Testis (tissue), 5 donors: ENCODE measurements at places on chromosomes 1 and 21. TPM values are rescaled to one million over a fixed set of nuclear protein-coding genes. Genes with fewer than 3 reads are reported as not detected.

The SEMA4A gene
- total RNA-seq: 8.0 TPM

The KRTAP7-1 gene
- total RNA-seq: 1.5 TPM

The PDPN gene
- 8.7 TPM for total RNA-seq

The SPRR2G gene
- total RNA-seq: not detected

DNA sequence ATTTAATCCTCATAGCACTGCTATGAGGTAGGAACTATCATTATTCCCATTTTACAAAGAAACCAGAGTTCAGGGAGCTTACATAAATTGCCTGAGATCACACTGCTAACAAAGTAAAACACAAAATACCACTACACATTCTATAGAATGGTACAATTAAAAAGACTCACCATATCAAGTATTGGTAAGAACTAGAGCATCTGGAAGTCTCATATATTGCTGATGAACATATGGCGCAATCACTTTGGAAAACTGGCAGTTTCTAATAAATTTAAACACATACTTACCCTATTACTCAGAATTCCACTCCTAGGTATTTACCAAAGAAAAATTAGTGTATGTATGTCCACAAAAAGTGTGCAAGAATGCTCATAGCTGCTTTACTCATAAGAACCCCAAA is 261.5 kb downstream of the RRAGC start:
- no peak for DNase-seq
- H3K4me1 ChIP-seq: no peaks in the 10 kb centered on the region
- no peaks in the 10 kb centered on the region for H3K36me3 ChIP-seq
- no peak overlapping the region for H3K27ac ChIP-seq
- H3K27me3 ChIP-seq: no peaks in the 10 kb centered on the region

GRCh38 chr1:225480825-225481434 is 53.1 kb upstream of the LBR start:
- no peaks in the 10 kb centered on the region for H3K36me3 ChIP-seq
- no peak overlapping the region for H3K4me3 ChIP-seq
- H3K27me3 ChIP-seq: no peaks in the 10 kb centered on the region

- no peak overlapping the region for H3K27ac ChIP-seq
- H3K4me1 ChIP-seq: no peaks in the 10 kb centered on the region
- H3K4me3 ChIP-seq: no peak overlapping the region
Measured at GRCh38 chr1:47677241-47677940, 239.5 kb downstream of the FOXD2 start.

DNA sequence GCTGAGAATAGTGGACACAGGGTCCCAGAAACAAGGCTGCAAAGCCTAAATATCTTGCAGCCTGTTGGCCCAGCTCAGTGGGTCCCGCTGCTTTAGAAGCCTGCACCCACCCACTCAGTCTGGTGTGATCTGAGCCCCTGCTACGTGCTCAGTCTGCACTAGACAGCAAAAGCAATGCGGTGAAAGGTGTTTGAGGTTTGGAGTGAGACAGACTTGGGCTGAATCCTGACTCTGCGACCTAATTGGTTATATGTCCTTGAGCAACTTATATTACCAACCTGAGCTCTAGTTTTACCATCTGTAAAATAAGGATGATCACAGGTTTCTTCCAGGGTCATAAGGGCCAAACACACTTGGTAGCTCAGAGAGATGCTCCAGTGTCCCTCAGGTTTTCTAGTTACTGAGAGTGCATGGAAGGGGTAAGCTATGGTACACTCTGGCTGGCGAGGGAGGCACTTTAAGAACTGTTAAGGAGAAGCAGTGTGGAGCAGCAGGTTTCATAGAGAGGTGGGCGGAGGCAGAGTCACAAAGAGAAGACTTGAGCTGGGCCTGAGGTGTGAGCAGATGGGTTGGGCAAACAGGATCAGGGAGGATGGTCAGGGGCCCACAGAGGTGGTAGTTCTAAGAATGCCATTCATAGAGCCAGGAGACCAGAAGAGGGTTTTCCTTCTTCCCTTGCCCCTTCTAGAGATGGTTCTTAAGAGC is 10.1 kb downstream of the TMEM200B start:
- H3K36me3 ChIP-seq: no peaks in the 10 kb centered on the region
- no peak overlapping the region for H3K27ac ChIP-seq
- no peak for DNase-seq

GRCh38 chr1:60035921-60036320 is 37.6 kb downstream of the C1orf87 start:
- H3K4me1 ChIP-seq: no peaks in the 10 kb centered on the region
- no peaks in the 10 kb centered on the region for H3K27me3 ChIP-seq
- no peak overlapping the region for H3K27ac ChIP-seq
- H3K4me3 ChIP-seq: no peak overlapping the region
- H3K36me3 ChIP-seq: no peaks in the 10 kb centered on the region
- DNase-seq: no peak

DNA sequence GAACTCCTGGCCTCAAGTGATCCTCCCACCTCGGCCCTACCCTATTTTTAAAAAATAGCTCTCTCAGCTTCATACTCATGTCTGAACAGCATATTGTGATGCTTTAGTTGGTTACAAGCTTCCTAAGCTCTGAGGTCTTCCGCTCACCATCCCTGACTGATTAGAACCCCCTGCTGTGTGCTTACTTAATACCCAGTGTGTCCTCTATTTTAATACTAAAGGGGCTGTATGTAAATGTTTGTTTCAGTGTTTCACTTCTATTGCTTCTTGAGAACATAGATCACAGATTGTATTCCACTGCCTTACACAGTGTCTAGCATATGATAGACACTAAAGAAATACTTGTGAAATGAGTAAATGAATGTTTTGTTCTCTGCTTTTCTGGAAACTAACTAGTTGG is 29.8 kb downstream of the ZYG11B start:
- no peak for DNase-seq
- H3K36me3 ChIP-seq: no peaks in the 10 kb centered on the region
- H3K27me3 ChIP-seq: no peaks in the 10 kb centered on the region
- no peak overlapping the region for H3K4me3 ChIP-seq
- H3K27ac ChIP-seq: no peak overlapping the region

DNA sequence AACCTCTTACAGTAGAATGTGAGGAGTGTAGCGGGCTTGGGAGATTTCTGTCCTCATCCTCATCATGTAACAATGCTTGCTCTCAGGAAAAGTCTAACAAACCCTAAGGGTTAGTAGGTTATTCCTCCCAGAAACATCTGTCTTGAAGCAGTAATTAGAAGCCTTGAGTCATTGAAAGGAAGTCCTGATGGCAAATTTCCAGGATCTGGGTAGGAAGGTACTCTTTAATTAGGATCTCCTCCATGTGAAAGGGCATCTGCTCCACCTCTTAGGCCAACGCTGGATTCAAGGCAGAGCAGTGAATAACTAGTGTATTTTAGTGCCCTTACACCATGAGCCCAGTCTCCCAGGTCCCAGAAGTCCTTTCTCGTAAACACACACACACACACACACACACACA is 106.6 kb upstream of the BARHL2 start:
- H3K36me3 ChIP-seq: no peaks in the 10 kb centered on the region
- no peaks in the 10 kb centered on the region for H3K4me1 ChIP-seq
- no peak overlapping the region for H3K27ac ChIP-seq
- no peak overlapping the region for H3K4me3 ChIP-seq

DNA sequence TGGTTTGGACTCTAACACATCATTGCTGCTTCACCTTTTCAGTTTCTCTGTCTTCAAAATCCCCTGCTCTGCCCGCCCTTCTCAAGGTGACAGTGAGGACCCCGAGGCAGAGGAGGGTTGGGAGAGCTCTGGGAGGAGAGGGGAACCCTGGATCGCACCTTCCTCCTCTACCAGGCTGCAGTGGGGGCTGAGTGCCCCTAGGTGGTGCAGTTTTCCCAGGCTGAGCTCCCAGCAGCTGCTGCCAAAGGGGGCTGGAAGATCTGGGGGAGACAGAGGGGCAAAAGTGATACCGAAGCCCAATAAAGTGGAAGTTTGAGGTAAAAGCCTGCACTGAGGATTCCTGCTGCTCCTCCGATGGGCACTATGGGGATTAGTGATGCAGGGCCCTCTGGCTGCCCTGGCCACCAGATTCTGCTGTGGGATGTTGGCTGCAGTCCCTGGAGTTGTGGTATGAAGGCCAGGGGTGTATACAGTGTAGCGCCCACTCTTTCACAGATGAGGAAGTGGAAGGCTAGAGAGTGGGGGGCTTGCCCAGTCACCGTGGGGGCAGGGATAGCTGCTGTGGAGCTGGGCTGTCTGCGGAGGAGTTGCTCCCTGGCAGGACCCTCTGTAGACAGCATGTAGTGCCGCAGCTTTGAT is 40.7 kb upstream of the SCMH1 start:
- H3K36me3 ChIP-seq: no peaks in the 10 kb centered on the region
- no peaks in the 10 kb centered on the region for H3K27me3 ChIP-seq
- H3K4me3 ChIP-seq: no peak overlapping the region

- H3K27me3 ChIP-seq: no peaks in the 10 kb centered on the region
- H3K27ac ChIP-seq: no peak overlapping the region
- H3K4me1 ChIP-seq: peaks cover 12% of the 10 kb centered on the region
- H3K36me3 ChIP-seq: no peaks in the 10 kb centered on the region
Measured at GRCh38 chr1:169044296-169044695, 62.2 kb upstream of the ATP1B1 start.

GRCh38 chr1:37425221-37425620 is 49.2 kb upstream of the ZC3H12A start:
- no peaks in the 10 kb centered on the region for H3K27me3 ChIP-seq
- H3K4me3 ChIP-seq: no peak overlapping the region
- no peak overlapping the region for H3K27ac ChIP-seq
- no peaks in the 10 kb centered on the region for H3K4me1 ChIP-seq
- no peaks in the 10 kb centered on the region for H3K36me3 ChIP-seq

DNA sequence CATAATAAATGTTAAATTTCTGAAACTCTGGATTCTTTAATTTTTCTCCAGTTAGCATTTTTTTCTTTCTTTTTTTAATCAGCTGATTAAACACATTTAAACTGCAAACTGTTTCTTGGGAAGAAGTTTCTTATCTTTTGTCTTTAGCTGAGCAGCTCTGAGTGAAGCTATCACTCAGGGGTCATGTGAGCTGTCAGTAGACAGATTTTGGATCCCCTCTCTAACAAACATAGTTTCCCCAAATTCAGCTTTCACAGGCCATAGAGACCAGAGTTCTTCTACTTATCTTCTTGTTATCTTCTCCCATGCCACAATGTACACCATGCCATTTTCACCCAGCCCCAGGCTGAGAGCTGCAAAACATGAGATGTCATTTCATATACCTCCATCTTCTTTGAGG is 148.9 kb downstream of the CDC42BPA start:
- no peak overlapping the region for H3K4me3 ChIP-seq
- H3K27me3 ChIP-seq: no peaks in the 10 kb centered on the region
- no peaks in the 10 kb centered on the region for H3K4me1 ChIP-seq

DNA sequence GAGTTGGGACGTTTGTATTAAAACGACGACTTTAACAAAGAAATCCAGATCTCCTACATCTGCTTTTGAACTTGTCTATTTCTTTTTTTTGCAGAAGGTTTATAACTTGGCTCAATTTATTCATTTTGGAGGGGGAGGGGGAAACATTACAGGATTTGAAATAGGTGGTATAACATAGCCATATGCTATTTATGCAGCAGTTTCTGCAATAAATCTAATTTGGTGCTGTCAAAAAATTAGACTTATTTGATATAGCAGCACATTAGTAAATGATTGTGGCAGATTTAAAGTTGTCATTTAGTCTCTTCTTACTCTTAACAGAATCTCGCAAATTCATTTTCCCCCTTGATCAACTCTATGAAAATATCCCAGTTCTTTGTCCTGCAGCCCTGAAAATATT is 138.2 kb downstream of the SDCCAG8 start:
- H3K27me3 ChIP-seq: no peaks in the 10 kb centered on the region
- DNase-seq: no peak
- no peaks in the 10 kb centered on the region for H3K4me1 ChIP-seq
- no peak overlapping the region for H3K27ac ChIP-seq
- no peaks in the 10 kb centered on the region for H3K36me3 ChIP-seq

DNA sequence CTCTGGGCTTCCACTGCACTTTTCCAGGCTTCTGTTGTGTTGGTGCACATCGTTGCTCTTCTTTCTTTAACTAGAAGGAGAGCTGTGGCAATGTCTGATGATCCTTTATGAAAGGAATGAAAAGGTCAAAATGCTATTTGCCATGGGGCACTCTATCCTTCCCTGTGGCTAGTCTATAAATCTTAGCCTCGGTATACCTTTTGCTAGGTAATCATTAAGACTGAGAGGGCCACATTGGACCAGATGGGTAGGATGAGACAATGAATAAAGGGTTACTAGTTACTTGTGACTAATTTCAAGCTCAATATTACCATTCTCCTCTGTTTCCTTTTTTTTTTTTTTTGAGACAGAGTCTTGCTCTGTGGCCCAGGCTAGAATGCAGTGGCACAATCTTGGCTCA is 89.4 kb upstream of the C1orf87 start:
- H3K27ac ChIP-seq: no peak overlapping the region
- no peaks in the 10 kb centered on the region for H3K36me3 ChIP-seq

DNA sequence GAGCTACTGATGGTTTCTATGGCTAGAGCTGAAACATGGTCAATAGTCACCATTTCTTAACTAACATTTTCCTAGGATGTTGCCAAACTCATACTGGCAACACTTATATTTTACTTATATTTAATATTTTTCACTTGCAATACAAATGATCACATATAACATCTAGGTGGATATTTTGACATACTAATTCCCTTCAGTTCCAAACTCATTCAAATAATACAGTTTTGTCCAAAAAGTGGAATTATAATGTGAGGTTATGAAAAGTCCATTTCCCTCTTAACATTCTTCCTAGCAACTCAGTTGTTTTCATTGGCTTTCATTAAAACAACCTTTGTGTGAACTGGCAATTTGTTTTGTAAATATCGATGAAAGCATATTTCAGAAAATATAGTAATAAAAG is 16.0 kb downstream of the SPAG17 start:
- H3K27me3 ChIP-seq: no peaks in the 10 kb centered on the region
- no peaks in the 10 kb centered on the region for H3K4me1 ChIP-seq

- no peaks in the 10 kb centered on the region for H3K27me3 ChIP-seq
- H3K36me3 ChIP-seq: no peaks in the 10 kb centered on the region
- H3K4me3 ChIP-seq: peak overlapping the region; percentile 47
- H3K4me1 ChIP-seq: peaks cover 49% of the 10 kb centered on the region
Measured at GRCh38 chr21:45973475-45974072, 8.0 kb upstream of the COL6A1 start.

DNA sequence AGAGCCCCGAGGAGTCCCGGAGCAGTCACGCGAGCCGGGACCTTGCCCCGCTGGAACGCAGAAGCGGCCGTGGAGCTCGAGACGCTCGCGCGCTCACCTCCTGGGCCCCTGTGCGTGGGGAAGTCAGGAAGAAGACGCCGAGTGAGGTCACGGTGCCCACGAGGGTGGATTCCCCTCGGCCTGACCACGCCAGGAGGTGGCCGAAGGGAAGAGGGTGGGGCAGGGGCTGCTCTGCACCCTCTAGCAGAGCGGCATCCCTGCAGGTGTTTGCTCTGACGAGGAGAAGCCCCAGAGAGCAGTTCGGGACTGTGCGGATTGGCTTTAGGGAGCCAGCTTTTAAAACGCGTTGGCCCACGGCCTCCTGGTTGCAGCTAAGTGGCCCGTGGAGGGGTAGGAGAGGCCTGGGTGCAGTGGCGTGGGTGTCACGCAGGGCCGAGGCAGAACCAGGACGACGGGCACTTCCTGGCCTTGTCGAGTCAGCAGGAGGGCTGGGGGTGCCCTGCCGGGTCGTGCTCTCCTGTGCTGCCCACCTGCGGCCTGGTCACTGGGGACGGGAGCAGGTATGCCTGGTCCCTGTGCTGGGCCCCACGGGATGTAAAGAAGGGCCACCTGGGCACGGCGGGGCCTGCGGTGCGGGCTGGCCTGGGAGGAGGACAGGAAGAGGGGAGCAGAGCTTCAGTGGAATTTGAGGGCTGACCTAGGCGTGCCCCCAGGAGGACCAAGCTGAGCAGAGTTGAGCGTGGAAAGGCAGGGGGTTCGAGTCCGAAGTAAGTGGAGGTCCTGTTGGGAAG is 1.0 kb downstream of the PDXK start:
- DNase-seq: no peak
- H3K4me3 ChIP-seq: peak overlapping the region; percentile 93
- peak overlapping the region; percentile 83 for H3K27ac ChIP-seq
- peaks cover 21% of the 10 kb centered on the region for H3K4me1 ChIP-seq
- H3K27me3 ChIP-seq: no peaks in the 10 kb centered on the region
